ENCODE measurements at places on chromosomes 4 and X. TPM values are rescaled to one million over a fixed set of nuclear protein-coding genes. Genes with fewer than 3 reads are reported as not detected.
A peak's percentile ranks its signal among the peaks of the same experiment; 100 is the strongest.

DNA sequence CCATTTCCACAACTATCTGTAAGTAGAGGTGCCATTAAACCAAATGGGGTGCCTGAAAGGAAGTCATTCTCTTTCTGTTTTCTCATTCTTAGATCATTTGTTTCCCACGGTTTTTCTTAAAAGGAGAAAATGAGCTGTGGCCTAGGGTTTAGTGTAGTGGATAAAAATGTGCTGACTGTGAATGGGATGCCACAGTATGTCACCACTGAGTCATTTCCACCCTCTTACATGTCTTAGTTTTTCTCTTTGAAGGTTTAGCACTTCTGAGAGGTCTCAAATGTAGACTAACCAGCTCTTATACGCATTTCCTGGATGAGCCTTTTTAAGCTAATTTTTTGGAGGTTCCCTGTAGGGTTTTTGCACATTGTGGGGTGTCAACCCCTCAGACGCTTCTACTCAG, 244.5 kb upstream of the SPANXN1 start:
- DNase-seq, result no peak

DNA sequence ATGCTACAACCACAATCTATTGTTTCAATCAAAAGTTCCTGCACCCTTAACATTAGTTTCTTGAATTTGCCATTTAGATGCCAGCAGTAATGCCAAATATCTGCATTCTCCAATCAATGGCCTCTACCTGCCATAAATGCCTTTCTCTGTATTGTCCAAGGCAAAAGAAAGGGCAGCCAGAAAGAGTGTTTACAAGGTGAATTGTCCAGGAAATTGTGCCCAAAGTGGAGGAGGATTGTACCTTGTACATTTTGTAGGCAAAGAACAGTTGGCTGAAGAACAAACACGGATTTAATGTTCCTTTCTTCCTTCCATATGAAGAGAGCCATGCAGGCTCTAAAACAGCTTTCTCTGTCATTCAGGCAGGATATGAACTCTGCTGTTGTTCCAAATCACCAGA, 181.5 kb downstream of the GUCY2F start:
- DNase-seq, result no peak

LANCL3 gene
- polyA plus RNA-seq, result 4.3 TPM

DNA sequence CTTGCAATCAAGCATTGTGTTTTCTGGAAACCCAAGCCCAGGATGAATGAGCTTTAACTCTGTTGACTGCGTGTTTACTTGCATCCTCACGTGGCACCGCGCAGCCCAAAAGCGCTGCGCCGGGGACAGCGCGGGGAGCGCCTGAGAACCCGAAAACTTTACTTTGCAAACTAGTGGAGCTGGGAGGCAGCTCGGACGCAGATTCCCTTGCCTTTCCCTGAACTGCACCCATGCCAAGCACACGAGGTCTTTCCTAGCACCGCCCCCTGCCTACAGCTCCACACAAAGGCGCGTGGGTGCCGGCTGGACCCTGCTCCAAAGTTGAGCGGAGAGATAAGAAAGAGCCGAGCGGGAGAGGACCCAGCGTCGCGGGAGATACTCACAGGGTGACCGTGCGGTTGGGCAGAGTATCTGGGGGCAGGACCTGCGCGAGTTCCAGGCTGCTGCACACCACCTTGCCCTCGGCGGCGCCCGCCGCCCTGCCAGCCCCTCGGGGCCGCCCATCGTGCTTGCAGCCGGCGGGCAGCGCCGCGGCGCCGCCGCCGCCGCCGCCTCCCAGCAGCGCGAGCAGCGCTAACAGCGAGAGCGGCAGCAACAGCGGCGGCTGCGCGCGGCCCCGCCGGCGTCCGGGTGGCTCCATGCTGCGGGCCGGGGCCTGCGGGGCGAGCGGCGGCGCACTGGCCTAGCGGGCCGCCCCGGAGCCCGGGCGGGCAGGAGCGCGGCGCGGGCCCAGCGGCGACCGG, 550 bp downstream of the ADGRA3 start:
- DNase-seq, result peak; percentile 77

SPATA4 gene
- 0.55 TPM for polyA plus RNA-seq

MAGED4B gene
- polyA plus RNA-seq, result 66.9 TPM

ARR3 gene
- polyA plus RNA-seq, result 1.3 TPM

FREM3 gene
- polyA plus RNA-seq, result 14.7 TPM
